ENCODE measurements at places on chromosomes 2 and 18.

DNA sequence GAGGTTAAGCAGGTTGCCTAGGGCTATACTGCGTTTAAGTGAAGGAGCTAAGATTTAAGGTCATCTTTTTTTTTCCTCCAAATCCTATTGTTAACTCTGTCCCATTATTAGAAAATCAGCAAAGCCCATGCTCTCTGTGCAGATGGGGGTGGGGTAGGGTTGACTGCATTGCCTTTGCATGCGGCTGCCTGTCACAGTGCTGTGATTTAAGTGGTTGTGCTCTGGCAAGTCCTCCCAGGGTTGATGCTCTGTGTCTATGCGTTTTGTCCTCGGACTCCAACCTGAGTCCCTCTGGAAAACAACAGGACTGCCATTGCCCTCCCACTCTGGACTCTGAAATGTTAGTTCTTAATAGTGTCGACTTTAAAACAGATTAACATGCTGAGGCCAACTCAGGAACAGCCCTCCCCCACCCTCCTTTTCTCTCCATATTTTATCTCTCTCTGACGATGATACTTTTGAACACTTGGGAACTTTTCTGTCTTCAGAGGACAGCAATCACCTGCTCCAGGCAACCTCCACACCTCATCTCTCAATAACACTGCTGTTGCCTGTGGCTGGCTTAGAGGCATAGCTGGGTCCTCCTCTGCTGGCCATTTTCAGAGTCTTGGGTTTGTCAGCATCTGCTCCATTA, 5.8 kb downstream of the FHOD3 start:
- no peak for DNase-seq

- DNase-seq = no peak
Measured at GRCh38 chr2:232770207-232770606, 6.2 kb downstream of the KCNJ13 start.

- no peak for DNase-seq
Measured at GRCh38 chr2:28545590-28546200, 49.8 kb downstream of the PLB1 start.

DNA sequence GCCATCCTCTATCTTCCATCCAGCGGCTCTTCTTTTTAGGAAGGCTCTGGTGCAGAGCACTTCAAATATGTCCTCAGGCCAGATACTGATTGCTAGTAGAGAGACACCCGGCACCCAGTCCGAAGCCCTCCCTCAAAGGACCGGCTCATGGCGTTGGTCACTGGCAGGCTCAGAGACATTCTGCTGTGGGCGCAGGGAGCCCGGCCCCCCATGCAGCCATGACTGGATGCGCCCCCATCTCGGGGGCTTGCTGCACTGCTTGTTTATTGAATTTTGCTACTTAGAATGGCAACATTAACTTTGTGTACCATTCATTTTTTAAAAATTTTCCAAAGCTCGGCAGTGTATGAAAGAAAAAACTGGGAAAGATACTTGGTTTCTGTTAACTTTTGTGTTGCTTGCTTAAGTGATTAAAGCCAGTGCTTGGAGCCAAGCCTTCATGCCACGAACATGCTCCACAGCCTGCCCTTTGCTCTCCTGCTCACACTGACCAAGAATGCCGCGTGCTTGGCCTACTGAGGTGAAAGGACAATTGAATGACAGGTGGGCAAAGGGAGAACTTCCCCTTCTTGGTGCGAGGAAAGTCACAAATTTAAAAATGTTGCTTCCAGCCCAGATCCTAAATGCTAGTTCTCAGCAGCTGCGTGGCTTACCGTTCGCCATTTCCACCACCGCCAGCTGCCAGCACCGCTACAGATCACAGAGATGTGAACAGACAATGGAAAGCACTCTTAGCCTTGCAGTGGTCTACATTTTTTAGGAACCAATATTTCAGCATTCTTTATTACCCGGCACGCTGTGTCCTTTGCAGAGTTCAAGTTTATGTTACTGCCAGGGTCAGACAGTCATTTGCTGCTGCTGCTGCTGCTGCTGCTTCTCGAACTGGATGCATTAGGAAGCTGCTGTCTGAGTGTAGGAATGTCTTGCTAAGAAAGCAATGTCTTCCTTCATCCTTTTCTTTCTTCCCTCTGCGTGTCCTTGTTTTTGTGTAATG, 76.7 kb downstream of the FAM210A start:
- no peak for DNase-seq

GRCh38 chr2:26043862-26044696, 10.2 kb downstream of the RAB10 start:
- no peak for DNase-seq

DNA sequence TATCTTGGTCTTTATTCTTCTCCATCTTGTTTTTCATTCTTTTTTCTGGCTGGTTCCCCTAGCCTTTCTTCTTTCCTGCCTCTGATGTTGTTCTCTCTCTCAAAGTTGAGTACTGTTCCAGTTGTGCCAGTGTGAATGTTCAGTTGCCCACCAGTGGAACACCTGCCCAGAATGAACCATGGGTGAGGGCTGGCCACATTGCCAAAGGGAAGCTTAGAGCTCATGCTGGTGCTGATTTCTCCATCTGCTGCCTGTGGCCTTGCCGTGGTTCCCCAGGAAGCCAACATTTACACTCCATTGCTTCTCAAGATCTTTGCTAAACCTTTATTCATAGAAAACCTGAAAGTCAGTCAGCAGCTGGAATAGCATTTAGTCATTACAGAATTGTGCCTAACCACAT, 99.1 kb upstream of the MC2R start:
- no peak for DNase-seq

Data from muscle of leg (tissue), 16 donors.